Cortex of kidney (tissue), 1 donor: ENCODE measurements at places on chromosomes 4 and X.
A peak's percentile ranks its signal among the peaks of the same experiment; 100 is the strongest.

- no peak for DNase-seq
These were observed 21.1 kb upstream of the GPR34 start for GRCh38 chrX:41667631-41668030.

DNA sequence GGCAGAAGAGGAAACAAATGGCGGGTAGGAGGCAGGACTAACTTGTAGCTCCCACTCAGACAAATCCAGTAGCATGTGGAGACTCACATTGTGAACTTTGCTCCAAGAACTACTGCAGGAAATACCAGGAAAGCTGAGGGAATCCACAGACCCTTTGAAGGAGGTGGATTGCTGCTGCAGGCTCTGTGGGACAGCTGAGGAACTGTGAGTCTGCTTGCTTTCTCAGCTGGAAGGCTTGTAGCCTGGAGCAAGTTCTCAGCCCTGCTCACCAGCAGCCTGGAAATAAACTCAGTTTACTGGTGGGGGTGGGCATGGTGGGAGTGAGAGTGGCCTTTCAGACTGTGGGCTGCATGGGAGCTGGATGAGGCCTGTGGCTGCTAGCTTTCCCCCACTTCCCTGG lies 16.0 kb downstream of the RTL3 start:
- DNase-seq = no peak

DNA sequence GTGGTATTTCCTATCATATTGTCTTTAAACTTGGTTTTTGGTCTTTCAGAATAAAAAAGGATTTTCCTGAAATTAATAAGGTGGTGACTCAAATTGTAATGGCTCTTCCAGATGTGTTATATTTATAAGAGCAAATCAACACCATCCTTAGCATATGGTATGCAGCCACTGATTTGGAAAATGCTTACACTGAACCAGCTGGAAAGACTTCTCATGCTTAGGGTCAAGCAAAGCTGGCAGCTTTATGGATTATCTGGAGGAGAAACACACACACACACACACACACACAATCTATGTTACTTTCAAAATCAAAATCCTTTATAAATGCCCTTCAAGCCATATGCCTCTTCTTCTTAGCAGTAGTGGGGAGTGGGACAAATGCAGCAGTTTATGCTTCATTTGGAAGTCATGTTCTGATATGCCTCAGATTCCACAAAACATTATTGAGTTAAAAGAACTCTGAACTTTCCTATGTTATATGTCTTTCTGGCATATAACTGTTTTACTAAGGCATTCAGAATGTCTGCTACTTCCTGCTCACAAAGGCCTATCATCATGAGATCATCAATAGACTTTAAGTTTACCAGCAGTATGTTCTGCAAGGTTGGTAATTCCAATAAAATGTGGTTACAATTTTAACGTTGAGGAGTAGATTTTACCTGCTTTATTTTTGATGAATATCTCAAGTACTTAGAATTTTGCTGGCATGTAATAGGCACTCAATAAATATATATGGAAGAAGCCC lies 72.9 kb upstream of the PRDM5 start:
- DNase-seq = no peak

DNA sequence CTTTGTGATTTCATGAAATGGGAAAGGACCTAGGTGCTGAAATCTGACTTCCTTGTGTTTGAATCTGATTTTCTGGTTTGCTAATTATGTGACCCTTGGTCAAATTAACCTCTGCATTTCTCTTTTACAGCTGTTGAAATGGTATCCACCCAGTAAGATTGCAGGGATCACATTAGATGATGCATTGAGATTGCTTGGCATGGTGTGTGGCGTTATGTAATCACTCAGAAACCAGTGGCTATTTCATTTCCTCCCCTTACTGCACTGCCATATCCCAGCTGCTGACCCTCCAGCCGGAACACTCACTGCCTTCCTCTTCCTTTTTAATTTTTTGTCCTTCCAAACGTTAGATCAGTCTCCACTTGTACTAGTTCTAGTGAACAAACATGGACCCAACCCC lies 79.0 kb downstream of the KLHL8 start:
- no peak for DNase-seq

GRCh38 chr4:148006001-148006400 lies 274.1 kb downstream of the ARHGAP10 start:
- no peak for DNase-seq

DNA sequence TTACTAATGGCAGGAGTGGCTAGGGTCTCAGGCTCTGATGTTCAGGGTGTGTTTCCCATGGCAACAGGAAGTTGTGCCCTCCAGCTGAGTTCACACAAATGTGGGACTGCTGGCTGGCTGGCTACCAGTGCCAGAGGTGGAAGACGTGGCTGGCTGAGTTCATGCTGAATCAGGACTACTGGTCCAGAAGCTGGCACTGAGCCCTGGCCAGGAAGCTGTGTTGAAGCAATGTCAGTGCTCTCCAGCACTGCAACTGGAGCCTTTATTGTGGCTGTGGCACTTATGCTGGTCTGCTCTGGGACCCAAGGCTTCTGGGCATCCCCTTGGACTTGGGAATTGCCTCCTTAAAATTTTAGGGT lies 42.0 kb upstream of the ZXDA start:
- peak; percentile 1 for DNase-seq

DNA sequence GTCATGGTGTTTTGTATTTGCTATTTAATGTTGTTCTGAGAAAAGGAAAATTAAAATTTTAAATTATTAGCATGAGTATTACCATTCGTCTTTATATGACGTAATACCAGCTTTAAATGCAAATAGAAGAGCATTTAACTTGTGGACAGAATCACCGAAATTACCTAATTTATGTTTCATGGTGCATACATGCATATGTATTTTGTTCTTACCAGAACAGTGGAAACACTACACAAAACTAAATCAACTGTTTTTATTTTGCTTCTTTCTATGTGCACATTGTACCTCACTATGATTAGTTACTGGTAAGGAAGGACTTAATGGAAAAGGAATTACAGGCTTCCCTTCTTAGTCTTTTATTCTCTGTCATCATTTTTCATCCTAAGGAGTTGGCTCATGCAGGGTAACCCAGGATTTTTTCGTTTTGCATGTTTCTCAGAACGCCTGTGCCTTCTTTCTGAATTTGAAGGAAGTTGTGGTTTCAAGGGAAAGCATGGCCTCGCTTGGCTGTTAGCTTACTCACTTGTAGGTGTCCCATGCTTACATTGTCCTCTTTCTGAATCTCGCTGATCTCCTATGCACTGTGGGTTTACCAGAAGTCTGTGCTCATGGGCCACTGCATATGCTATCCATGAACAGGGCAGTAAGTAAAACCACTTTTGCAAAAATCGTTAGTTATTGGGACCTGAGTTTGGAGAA lies 300.0 kb upstream of the PUDP start:
- no peak for DNase-seq

GRCh38 chr4:151420250-151420807 lies 11.4 kb downstream of the FHIP1A start:
- no peak for DNase-seq

DNA sequence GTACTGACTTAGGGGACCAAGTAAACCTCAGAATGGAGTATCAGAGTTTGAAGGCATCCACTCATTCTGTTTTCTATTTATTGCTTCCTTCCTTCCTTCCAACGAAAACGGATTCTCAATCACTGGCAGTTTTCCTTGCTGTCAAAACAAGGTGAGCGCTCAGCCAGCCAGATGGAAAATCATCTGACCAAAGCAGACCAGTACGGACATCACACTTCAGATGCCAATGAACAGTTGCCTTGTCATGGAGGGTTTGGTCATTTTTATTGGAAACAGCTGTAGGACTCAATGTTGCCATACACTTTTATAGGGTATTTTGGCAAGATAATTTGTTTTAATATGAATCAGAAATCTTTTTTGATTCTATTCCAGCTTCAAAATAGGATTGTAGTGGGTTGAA lies 16.6 kb downstream of the GEMIN8 start:
- no peak for DNase-seq

GRCh38 chr4:169791527-169792156 lies 33.9 kb upstream of the HPF1 start:
- DNase-seq = no peak

DNA sequence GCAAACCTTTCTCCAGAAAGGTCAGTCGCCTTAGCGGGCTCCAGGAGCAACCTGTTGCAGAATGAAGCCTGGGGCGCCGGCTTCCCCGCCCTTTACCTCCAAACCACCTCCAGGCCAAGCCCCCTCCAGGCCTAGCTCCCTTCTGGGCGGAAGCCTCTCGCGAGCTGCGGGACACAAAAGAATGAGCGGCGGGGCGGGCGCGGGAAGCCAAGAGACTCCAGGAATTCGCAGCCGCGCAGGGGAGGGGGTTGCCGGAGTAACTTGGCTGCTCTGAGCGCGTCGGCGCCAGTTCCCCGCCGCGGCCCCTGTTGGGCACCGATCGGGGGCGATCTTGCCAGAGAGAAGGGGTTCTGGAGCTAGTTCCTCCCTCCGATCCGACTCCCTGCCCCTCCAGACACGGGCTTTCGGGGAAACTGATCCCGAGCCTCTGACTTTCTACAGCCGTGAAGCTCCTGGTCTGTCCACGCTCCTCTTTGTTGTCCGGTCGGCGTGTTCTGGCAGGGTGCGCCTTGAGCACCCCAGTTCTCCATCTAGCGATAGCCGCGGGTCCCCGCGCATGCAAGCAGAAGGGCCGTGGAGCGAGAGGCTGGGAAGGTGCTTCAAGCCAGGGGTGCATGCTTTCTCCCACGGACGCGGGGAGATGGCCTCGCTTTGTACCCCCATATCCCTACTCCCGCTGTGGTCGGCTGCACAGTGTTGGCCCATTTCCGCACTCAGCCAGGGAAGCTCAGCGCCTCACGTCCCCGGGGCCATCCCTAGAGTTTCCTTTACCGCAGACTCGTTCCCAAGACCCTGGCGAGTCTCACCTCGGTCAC lies 1.2 kb downstream of the PROM1 start:
- DNase-seq = no peak

DNA sequence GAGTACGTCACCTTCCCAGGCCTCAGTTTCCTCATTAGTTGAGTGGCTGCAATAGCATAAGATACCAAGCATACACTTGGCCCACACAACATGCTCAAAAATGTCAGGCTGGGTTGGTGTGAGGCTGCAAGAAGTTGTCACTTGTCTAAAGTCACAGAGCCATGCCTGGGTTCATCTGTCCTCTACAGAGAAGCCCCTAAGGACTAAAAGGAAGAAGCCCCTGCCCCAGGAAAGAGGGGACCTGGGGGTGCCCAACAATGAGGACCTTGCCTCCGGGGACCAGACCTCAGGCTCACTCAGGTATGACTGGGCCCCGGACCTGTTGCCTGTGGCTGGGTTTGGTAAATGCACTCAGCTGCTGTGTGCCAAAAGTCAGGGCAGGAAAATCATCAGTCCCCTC lies 82.7 kb downstream of the CRMP1 start:
- DNase-seq = no peak

GRCh38 chrX:64204701-64205440 lies 637 bp downstream of the AMER1 start:
- peak; percentile 3 for DNase-seq

GRCh38 chrX:12042615-12043014 lies 95.7 kb upstream of the FRMPD4 start:
- no peak for DNase-seq

GRCh38 chr4:33184657-33185290 lies 2464.6 kb downstream of the PCDH7 start:
- no peak for DNase-seq

GRCh38 chr4:26322346-26322745 lies 1.5 kb downstream of the RBPJ start:
- DNase-seq = no peak

DNA sequence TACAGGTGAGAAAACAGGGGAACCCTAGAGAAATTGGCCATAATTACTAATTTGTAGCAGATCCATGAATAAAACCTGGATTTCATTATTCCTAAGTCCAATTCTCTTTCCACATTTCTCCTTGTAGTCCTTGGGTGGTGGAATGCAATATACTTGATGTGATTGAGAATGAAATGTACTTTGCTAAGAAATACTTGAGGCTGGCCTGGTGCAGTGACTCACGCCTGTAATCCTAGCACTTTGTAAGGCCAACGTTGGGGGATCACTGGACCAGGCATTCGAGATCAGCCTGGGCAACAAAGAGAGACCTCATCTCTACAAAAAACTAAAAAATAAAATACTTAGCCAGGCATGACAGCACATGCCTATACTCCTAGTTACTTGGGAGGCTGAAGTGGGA lies 15.9 kb downstream of the TMEM184C start:
- no peak for DNase-seq

GRCh38 chrX:137916090-137916746 lies 350.3 kb downstream of the ZIC3 start:
- DNase-seq = no peak

GRCh38 chr4:7988437-7988836 lies 48.8 kb upstream of the AFAP1 start:
- no peak for DNase-seq

GRCh38 chrX:12327836-12328235 lies 189.6 kb downstream of the FRMPD4 start:
- DNase-seq = no peak

DNA sequence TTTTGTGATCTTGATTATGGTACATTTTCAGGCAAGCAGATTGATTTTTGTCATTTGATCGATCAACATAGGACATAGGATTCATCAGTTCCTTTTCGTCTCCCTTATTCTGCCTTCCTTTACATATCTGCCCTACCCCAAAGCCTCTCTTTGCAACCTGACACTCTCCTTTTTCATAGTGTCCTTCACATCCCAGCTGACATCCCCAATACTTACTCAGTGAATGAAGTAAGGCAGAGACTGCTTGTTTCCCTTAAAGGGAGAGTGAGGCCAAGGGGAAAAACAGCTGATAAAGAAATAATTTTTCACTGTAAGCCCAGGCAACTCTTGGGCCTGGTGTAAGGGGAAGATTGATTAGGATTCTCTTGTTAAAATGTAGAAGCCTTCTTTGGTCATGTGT lies 69.8 kb downstream of the GBA3 start:
- no peak for DNase-seq

- DNase-seq = no peak
These were observed 36.9 kb downstream of the SULT1E1 start for GRCh38 chr4:69823048-69823447.

GRCh38 chrX:10165580-10166247 lies 8.9 kb downstream of the CLCN4 start:
- DNase-seq = no peak

DNA sequence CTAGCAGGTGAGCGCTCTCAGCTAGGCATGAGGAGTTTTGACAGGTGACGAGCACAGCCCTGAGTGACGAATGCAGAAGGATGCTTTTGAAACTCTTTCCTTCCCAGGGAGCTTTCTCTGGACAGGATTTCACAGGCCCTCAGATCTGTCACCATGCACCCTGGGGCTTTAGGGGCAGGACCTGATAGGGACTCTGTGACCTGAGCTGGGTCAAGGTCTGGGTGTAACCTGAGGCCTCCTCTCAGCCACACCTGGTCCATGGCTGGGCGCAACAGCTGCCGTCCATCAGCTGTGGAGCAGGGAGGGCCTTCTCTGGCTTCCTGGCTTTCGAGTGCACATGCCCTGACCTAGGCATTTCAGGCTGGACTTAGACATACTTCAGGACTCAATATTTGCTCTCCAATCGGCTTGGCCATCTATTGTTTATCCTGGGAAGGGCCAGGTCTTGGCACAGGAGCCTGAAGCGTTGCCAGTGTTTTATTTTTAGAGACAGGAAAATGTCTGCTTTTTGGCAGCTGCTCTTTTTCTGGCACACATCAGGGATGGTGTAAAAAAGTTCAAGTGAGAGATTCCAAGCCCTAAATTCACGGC lies 56.4 kb downstream of the C4orf51 start:
- no peak for DNase-seq
